ENCODE measurements at places on chromosomes 12 and 14. TPM values are rescaled to one million over a fixed set of nuclear protein-coding genes. Genes with fewer than 3 reads are reported as not detected.

Gene FZD10
- total RNA-seq: 0.60 TPM

Gene BHLHE41
- total RNA-seq: 3.4 TPM

Gene CD9
- total RNA-seq: 168 TPM

Gene MYF5
- total RNA-seq: not detected

Gene IL31
- total RNA-seq: not detected

Gene CINP
- total RNA-seq: 53.2 TPM

- no peak for DNase-seq
These were observed 374 bp downstream of the CYP46A1 start for GRCh38 chr14:99684410-99684934.

DNA sequence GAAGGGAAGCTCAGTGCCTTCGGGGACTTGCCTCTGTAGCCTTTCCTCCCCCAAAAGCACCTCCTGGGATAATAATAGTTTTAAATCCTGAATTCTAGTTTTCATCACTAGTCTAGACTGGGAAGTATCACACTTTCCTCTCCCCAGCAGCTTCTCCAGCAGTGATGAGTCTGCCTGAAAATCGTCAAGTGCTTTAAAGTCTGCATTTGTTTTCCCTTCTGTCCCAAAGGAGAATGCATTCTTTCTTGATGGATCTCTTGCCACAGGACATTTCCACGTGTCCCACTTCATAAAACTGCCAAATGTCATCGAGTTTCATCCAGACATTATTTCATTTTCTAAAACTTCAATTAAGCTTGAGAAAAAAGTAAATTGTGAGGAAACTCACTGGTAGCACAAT lies 15.0 kb downstream of the CSRP2 start:
- no peak for DNase-seq

GRCh38 chr12:69476276-69477017 lies 6.3 kb downstream of the FRS2 start:
- DNase-seq: no peak

DNA sequence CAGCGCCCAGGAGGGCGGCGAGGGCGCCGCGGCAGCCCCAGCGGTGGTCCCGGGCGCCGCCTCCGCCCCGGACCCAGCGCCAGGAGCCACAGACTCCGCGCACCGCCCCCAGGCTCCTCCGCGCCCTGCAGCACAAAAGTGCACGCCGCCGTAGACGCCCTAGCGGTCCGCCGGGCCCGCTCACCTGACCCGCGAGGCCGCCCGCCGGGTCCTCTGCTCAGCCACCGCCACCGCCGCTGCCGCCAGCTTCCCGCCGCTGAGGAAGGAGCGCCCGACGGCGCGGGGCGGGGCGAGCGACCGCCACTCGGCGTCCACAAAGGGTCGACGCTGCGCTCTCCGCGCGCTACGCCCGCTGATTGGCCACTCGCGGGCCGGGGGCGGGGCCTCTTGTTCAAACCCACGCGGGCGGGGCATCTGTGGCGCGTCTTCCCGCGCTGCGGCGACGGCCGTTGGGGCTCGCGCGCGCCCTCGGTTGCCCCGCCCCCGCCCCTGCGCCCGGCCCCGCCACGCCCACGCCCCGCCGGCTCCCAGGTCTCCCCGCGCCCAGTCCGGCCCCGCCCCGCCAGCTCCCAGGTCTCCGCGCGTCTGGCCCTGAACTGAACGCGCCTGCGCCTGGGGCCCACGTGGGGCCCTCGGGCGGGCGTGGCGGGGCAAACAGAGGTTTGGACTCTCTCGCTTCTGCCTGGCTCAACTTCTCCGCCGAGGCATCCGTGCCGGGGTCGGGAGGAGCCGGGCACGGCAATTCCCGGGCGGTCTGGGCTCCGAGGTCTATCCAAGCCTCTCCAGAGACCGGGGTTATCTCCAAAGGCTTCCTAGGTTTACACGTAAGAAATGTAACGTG lies at the start of gene CDCA4:
CDCA4 (minus strand) TSS at position 269 of the 841 bp plus-strand sequence. CDS start 9,154 bp downstream, outside the sequence.
- DNase-seq: peak; percentile 74

DNA sequence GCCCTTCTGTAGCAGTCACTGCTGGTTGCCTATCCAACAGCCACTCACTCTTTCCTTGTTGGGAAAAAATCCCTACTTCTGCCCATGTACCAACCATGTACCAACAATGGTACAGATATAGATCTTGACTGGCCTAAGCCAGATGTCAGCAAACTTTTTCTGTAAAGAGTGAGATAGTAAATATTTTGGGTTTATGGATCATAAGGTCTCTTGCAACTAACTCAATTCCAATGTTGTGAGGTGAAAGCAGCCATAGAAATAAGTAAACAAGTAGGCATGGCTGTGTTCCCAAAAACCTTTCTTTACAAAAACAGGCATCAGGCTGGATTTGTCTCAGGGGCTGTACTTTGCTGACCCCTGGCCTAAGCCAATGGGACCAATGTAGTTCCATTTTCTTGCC lies 73.5 kb downstream of the ARMH4 start:
- DNase-seq: no peak

DNA sequence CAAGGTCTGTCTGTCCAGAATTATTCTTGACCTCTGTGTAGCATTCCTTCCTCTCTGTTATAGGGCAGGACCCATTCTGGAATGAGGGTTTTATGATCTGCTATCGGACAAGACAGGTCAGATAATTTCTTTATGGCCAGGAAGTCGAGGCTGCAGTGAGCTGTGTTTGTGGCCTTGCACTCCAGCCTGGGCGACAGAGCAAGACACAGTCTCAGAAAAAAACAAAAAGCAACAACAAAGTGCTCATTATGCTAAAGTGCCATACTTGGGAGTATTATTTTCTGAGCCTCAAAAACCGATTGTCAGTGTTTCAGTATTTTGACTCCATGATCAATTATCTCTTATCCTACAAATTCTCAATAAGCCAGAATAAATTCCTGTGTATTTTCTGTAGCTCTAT lies 4.1 kb downstream of the CIPC start:
- no peak for DNase-seq

DNA sequence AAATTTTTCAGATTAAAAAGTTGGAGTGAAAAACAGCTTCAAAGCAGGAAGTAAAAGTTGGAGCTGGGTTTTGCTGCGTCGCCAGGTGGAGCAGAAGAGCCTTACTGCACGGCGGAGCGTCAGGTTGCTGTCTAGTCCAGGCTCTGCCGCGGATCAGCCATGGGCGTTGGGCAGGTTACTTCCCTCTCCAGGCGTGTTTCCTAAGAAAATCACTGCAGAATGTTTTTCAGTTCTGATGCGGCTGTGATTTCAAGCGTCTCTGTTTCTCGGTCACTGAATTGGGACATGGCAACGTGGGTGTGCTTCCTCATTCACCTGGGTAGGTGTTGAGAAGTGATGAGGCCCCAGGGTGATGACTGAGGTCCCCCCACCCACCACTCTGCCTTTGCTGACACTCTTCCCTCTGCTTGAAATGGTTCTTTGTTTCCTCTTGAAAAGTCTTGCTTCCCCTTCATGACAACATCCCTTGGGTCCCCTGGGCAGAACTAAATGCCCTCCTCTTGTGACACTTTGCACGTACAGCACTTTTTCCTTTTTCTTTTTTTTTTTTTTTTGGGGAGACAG lies 7.6 kb downstream of the EVL start:
- peak; percentile 37 for DNase-seq

DNA sequence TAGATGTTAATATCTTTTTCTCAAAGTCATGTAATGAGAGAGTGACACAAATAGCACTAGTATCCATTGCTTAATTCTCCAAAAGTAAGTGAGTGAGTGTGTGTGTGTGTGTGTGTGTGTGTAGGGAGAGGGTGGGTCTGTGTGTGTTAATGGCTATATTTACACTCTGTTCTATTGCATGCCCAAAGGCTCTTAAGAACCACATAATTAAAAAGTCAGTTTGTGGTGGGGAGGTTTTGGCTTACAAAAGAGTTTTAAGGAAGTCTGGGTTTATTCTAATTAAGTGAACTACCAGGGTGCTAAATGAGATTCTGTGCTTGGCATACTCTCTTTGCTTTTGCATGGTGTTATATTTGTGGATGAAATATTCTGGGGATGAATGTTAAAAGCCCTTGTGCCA lies 1897.6 kb upstream of the FLRT2 start:
- no peak for DNase-seq

GRCh38 chr12:105573574-105573973 lies 243.1 kb downstream of the C12orf75 start:
- DNase-seq: no peak

DNA sequence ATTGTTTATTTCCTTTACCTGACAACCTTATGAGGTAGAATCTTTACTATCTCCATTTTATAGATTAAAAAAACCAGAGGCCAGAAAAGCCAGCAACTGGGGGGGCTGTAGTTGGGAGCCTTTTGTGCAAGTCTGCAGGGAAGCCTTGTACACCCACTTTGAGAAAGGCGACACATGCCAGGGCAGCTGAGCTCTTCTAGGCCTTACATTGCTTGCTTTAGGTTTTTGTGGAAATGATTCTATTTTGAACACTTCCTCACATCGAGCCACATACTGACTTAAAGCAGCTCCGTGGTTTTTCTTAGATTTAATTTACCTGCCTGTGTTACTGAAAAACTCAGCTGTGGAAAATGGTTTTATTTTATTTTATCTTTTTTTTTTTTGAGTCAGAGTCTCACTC lies 34.6 kb downstream of the EP400 start:
- no peak for DNase-seq

GRCh38 chr14:29681316-29681715 lies 246.3 kb downstream of the PRKD1 start:
- no peak for DNase-seq

DNA sequence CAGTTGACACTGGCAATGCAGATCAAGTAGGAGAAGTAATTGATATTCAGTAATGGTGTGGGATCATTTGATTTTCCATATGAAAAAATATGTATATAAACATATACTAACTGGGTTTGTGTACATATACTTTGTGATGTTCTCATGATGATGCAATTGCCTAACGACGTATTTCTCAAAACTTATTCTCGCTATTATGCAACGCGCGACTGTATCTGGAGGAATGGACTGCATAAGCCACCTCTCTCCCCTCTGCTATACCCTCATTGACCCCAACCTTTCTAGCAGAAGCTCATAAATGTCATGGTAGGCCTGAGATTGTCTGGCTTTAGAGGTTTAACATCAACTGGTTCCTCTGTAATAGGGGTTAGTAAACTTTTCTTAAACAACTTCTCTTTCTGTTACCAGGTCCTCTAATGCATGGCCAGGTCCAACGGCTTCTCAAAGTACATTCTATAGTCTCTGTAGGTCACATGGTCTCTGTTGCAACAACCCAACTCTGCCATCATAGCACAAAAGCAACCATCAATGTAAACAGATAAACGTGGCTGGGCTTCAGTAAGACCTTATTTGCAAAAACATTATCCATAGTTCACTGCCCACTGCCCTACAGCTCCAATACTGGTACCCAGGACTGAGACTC lies 59.3 kb downstream of the FOXN3 start:
- DNase-seq: no peak

DNA sequence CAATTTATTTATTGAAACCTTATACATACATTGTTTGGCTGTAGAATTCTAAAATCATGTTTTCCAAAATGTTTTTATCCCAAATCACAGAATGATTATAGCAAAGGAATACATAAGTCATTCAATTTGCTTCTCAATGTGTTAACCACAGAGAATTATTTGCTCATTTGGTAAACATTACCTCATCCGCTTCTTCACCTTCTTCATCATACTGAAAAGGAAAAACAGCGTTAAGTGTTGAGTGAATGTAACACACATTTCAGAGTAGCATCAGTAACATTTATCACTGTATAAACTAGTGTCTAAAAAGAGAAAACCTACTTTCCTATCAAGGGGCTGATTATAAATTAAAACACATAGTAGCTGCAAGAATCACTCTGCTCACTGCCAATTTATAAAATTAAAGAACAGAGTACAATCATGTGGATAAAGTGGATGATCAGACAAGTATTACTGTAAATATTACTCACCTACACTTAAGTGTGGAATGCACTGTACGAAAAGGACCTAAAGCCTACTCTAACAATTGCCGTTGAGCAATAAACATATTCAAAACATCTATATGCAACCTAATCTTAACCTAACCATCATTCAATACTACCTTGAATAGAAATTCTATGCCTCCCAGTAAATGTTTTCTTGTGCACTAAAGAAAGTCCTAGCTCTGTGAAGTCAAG lies 18.1 kb upstream of the PHLDA1 start:
- no peak for DNase-seq

GRCh38 chr14:33369972-33370371 lies 431.3 kb downstream of the NPAS3 start:
- no peak for DNase-seq

GRCh38 chr14:98323836-98324235 lies 948.2 kb downstream of the BCL11B start:
- no peak for DNase-seq

DNA sequence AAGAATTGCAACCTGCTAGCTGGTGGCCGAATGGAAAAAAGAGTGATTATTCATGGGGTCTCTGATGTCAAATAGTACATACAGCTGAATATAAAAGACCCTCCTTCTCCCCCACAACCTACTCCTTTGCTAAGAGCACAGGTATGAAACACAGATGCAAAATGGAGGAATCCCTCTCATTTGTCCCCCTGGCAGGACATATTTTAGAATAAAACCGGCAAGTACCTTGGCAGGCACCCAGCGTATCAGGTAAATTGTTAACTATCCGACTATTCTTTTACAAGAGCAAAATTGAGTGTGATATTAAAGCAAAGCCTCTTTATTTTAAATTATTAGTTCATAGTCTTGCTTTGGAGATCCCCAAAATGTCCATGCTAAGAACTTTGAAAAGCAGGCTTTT lies 73.7 kb upstream of the USP44 start:
- no peak for DNase-seq

- no peak for DNase-seq
These were observed 3.6 kb downstream of the PELI2 start for GRCh38 chr14:56121816-56122215.

GRCh38 chr14:95700221-95700976 lies 13.5 kb downstream of the TCL1A start:
- DNase-seq: no peak

GRCh38 chr12:129753586-129753985 lies 150.2 kb downstream of the TMEM132D start:
- no peak for DNase-seq

DNA sequence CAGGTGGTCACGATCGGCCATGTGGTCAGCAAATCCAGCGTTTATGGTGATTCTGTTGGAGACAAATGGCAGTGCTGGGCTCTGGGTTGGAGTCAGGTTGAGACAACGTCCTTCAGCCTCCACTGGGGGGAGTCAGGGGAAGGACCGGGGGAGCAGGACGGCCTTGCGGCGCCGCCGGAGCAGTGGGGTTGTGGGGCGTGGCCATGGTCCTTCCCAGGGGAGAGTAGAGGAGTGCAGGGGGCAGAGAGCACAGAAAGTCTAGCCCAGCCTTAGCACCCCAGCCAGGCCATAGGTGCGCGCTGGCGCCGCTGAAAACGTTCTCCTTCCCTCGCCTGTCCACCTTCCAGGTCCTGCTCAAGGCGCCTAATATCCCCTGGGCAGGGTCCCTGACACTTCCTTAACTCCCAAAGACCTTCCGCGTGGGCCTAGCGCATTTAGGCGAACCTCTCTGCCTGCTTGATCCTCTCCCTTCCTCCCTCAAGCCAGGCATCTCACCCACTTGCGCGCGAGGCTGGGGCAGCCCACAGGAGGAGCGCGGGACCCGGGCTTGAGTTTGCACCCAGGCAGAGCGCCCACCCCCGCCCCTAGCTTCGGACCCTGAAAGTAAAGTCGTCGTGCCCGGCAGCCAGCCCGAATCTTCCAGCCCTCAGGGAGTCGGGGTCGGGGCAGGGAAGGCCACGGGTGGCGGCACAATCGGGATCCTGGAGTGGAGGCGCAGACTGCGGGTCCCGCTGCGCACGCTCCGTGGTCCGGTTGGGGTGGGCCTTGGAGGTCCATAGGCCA lies 3.1 kb upstream of the KIF26A start:
- DNase-seq: peak; percentile 83

- no peak for DNase-seq
These were observed 18.7 kb downstream of the PKP2 start for GRCh38 chr12:32877601-32878459.

GRCh38 chr14:102629011-102629444 lies 36.6 kb downstream of the RCOR1 start:
- no peak for DNase-seq
